ENCODE measurements at places on chromosomes 5 and 9.

GRCh38 chr5:112735702-112736101 lies 2.0 kb upstream of the APC start:
- no peak for DNase-seq

DNA sequence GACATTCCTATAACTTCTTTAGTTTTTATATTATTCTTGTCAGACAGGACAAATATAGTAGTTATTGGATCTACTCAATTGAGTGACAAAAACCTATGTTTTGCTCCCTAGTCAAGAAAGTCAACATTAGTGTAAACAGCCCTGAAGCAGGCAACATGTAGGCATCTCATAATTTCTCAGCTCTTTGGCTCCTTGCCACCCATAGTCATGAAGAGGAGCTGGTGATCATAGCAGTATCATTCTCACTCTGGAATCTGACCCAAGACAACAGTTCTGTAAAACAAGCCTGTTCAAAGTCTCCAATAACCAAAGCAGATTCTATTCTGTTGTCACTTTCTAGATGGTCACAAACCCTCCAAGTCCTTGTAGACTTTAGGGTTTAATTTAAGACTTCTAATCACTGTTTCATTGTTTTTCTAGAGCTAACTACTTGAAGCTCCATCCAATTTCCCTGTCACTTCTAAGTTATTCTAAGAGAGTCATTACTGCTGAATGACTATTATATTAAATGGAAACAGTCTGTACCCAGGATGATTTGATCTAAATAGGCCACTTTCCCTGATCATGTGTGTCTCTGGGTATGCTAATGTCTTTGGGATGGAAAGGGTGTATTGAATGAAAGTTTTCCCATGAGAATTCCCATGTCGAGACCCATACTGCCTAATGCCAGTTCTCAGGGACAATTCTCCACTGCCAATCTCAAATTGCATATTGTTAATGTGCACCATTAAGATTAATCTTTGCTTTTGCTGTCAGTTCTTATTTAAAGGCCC lies 533.3 kb downstream of the ACTL7B start:
- DNase-seq: no peak

GRCh38 chr5:154824070-154824469 lies 26.3 kb downstream of the FAXDC2 start:
- no peak for DNase-seq

GRCh38 chr5:76497065-76497460 lies 94.0 kb downstream of the IQGAP2 start:
- DNase-seq: no peak

- DNase-seq: no peak
These were observed 26.8 kb downstream of the PLAC8L1 start for GRCh38 chr5:146078566-146078965.

DNA sequence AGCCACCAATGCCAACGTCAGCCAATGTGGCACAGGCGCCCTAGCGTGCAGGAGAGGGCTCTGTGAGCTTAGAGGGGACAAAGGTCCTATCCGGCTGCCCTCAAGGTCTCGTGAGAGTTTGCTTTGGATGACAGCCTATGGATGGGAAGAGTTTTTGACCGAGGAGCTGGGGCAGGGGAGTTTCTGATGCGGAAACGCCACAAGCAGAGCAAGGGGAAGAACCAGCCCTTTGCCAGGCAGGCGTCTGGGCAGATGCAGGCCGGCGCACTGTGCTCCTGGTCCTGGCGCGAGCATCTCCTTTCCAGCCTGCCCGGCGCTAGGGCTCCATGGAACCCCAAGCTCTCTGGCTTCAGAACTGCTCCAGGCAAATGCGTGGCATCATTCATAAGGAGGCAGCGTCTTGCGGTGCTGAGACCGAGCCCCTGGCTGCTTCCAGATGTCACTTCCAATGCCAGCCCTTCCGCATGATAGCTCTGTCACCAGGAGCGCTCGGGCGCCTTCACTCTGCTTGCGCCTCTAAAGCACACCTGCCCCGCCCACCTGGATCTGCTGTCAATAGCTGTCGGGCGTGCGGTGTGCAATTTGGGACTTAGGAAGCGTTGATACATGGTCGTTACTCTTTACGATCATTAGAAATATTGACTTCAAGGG lies 374.9 kb upstream of the IRX1 start:
- DNase-seq: no peak

DNA sequence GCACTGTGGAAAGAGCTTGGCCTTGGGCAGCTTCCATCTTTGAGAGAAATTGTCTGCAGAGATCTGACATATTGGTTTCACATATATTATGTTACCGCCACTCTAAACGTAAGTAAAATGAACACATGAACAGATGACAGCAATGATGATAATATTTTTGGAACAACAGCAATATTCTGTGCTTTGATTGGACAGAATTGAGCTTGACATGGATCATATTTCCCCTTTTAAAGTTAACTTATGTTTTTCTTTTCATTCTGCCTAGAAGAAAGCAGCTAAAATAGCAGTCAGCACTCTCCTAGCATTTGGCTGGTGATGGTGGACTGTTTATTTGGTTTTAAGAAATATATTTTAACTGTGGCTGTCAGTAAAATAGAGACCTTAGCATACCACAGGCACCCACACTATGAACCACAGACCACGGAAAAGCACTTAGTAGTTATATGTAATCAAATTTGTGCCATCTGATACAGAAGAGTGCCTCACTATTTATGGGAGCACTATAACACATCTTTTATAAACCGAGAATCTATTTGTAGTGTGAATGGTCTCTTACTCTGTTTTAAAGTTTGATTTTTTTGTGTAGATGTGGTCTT lies 1.8 kb upstream of the CFAP95 start:
- no peak for DNase-seq

DNA sequence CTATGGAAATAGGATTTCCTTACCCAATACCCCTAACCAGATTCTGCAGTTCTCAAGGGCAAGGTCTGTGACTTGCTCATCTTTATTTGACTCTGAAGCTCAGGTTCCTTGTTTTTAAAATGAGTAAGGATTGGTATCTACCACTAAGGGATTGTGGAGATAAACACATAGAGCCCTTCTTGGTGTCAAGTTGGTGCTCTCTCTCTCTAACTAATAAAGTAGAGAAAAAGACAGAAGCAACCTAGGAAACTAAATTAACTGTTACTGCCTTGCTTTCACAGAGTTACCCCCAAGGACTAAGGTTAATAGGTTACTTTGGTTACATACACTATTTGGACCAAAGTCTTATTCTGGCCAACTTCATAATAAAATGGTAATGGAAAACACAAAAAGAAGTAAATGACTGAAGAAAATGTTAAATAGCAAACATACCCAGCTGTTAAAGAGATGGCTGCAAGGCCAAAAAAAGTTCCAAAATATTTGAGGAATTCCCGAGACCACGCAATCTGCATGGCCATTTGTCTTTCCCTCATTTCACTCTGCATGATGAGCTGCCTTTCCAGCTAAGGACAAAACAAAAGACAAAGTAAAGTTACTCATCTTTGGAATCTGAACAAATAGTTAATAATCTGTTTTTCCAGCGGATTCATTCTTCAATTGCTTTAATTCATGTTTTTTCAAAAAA lies 21.8 kb upstream of the RLN1 start:
- DNase-seq: no peak

GRCh38 chr9:96048956-96049831 lies 173.7 kb downstream of the ERCC6L2 start:
- no peak for DNase-seq

DNA sequence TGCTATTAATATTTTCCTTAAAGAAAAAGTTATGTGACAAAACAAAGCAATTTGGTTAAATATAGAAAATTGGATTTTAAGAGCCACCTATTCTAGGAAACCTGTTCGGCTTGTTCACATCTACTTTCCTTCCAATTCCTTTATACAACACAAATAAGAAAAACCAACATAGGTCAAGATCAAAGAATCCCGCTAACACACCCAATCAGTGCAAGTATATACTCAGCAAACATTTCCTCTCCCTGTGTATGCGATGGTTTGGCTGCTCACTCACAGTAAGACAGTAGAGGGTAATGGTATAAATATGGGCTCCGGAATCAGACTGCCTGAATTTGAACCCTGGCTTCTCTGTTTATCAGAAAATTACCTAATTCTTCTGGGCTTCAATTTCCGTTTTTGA lies 757.5 kb upstream of the ZNF608 start:
- no peak for DNase-seq

- no peak for DNase-seq
These were observed 9.1 kb downstream of the S1PR3 start for GRCh38 chr9:89000371-89000781.

GRCh38 chr5:132791026-132791425 lies 14.0 kb upstream of the SEPTIN8 start:
- no peak for DNase-seq

DNA sequence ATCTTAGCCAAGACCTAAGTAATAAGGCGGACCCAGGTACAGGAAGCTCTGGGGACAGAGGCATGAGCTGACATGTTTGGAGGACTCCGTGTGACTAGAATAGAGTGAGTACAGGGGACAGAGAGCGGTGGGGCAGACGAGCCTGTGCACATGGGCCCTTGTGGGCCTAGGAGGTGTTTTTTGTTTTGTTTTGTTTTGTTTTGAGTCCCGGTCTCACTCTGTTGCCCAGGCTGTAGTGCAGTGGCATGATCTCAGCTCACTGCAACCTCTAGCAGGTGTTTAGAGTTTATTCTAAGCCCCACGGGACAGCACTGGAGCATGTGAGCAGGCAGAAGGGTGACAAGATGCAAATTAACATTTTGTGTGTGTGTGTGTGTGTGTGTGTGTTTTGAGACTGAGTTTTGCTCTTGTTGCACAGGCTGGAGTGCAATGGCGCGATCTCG lies 3.1 kb upstream of the EEIG1 start:
- no peak for DNase-seq

DNA sequence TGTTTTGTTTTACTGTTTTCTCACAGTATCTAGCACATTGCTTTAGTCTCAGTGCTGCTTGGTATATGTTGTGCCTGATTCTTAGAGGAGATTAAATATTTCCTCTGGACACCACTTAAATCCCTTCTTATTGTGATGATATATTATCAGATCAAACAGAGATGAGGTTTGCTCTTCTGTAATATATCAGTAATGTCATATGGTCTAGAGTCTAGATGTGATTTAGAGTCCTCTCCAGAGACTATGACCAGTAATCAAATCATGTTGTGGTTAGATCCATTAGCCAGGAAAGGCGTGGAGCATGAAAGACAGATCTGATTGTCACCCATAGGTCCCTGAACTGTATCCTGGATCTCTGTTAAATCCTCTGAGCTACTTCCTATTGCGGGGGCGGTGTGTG lies 24.4 kb downstream of the CAMK4 start:
- no peak for DNase-seq

DNA sequence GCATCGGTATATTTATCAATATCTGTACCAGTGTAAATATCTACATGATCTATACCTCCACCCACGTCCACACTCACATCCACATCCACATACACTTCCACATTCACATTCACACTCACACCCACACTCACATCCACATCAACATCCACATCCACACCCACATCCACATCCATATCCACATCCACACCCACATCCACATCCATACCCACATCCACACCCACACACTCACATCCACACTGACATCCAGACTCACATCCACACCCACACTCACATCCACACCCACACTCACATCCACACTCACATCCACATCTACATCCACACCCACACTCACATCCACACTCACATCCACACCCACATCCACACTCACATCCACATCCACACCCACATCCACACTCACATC lies 189.2 kb downstream of the IRX1 start:
- DNase-seq: no peak

DNA sequence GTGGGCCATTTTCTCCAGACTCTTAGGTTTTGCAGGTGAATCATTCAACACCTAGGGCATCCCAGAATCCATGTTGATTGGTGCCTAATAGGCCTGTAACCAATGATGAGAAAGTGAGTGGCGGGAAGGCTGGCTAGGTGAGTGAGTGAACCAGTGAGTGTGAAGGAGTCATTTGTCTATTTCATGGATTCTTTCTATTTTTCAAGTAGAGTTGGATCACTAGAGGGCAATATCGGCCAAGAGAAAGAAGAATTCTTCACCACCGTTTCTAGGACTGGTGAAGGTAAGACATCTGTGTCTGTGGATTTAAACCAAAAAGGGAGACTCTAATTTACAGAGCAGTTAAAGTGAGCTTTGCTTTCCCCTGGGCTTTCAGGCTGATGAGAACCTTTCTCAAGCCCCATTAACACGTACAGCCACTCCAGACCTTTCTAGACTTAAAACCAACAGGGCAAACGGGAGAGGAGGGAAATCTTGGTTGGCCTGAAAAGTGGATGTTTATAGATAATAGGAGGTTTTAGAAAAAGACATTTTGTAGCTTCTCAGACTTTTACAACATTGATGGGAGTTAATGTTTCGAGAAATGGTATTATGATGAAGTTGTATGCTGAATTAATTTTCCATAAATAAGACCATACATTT lies 114.3 kb upstream of the IL12B start:
- DNase-seq: no peak
